ENCODE measurements at places on chromosomes 3 and 15.

DNA sequence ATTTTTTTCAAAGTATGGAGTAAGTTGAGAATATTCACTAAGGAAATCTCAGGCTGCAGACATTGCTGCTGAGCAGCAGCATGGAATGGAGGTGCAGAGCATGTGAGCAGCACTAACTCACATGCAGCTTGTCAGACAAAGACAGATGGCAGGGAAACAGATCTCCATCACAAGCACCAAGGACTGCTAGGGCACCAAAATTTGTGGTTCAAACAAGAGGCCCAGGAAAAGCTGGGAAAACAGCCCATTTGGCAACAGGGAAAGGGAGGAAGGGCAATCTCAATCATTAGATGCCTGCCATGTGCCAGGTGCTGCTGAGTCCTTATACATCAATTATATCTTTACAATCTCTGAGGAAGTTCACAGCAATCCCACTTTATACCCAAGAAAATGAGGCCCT lies 47.2 kb upstream of the EIF1B start:
- no peak for DNase-seq

DNA sequence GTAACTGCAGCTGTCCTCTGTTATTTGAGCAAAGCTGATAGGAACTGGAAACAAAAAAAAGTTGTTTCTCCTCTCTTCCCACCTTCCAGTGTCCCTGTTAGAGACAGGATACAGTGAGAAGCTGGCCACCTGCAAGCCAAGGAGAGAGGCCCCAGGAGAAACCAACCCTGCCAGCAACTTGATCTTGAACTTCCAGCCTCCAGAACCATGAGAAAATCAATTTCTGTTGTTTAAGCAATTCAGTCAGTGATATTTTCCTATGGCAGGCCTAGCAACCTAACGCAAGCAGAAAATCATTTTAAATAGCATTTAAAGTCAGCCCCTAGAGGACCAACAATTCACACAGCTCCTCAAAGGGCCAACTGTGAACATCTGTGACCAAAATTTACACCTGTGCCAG lies 291.3 kb downstream of the OXSM start:
- no peak for DNase-seq

GRCh38 chr15:40097968-40098476 lies 10.7 kb downstream of the BMF start:
- no peak for DNase-seq

- no peak for DNase-seq
These were observed 147.5 kb downstream of the NFKBIZ start for GRCh38 chr3:101996832-101997231.

DNA sequence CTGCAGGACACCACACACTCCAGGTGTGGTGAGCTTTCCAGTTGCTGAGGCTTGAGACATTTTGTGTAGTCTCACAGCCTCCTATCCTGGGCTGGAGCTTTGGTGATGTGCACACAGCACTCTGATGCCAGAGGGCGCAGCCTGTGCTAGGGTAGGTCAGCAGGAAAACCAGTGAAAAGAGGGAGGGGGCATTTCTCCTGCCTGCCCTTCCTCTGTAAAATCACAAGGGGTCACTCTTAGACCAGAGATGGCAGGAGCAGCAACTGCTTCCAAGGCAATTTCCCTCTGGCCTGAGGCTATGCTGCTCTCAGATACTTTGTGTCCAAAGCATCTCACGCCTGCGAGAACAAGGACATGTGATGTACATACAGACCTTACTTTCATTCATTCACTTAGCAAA lies 16.5 kb upstream of the MUSTN1 start:
- DNase-seq: no peak

- DNase-seq: no peak
These were observed 1.2 kb upstream of the SNAPC5 start for GRCh38 chr15:66498501-66499386.

- DNase-seq: no peak
These were observed 28.5 kb downstream of the TMEM41A start for GRCh38 chr3:185470323-185470722.

- no peak for DNase-seq
These were observed 10.6 kb upstream of the U2SURP start for GRCh38 chr3:142990721-142991120.

Data from stimulated activated CD8-positive, alpha-beta memory T cell treated with anti-CD3 and anti-CD28 coated beads, Interleukin-15, amount 100 ng/mL, for 24 hours (primary cell).